NCI-H2029 treated with DMSO at 0.1 percent for 48 hours (cell line): ENCODE measurements at places on chromosomes 3 and 15.

- no peak for DNase-seq
Observed at GRCh38 chr15:92495446-92495845, 101.8 kb downstream of the ST8SIA2 start.

DNA sequence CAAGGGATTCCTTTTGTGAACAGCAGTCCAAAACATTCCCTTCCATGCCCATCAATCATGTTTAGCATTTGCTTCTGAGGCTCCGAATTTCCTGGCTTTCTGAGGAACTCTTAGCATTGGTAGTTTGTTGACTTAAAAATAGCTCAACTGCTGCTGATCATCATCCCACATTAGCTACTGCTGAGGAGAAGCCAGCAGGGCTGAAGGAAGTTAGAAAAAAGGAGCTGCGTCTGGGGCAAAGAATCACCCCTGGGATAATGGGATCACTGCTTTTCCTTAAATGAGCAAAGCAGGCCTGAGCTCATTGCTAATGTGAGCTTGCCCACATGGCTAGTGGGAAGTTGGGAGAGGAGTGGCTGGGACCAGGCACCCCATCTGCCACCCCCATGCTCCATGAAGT lies 39.8 kb downstream of the CYP19A1 start:
- DNase-seq, result no peak

GRCh38 chr3:54899273-54899672 lies 28.6 kb downstream of the LRTM1 start:
- no peak for DNase-seq

- DNase-seq, result no peak
Observed at GRCh38 chr3:63168179-63168578, 109.9 kb upstream of the SYNPR start.

DNA sequence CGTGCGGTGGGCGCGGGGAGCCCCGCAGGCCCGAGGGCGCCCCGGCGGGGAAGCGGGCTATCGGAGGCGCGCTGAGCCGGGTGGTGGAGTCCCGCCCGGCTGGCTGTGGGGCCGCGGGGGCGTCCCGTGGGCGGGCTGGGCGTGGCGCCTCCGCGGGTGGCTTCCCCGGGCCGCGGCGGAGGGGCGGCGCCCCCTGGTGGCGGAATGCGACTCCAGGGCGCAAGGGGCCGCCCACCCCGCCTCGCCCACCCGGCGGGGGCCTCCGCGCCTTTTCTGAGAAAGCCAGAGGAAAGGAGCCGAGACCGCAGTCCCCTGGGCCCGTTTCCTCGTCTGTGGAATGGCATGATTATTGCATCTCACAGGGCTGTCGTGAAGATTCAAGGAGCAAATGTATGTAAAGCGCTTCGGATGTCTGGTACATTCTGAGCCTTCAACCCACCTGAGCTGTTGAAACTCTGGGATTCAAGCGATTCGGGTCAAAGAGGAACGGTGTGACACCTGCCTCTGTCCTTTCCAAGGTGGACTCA lies 31.9 kb upstream of the RAB6B start:
- DNase-seq, result no peak

DNA sequence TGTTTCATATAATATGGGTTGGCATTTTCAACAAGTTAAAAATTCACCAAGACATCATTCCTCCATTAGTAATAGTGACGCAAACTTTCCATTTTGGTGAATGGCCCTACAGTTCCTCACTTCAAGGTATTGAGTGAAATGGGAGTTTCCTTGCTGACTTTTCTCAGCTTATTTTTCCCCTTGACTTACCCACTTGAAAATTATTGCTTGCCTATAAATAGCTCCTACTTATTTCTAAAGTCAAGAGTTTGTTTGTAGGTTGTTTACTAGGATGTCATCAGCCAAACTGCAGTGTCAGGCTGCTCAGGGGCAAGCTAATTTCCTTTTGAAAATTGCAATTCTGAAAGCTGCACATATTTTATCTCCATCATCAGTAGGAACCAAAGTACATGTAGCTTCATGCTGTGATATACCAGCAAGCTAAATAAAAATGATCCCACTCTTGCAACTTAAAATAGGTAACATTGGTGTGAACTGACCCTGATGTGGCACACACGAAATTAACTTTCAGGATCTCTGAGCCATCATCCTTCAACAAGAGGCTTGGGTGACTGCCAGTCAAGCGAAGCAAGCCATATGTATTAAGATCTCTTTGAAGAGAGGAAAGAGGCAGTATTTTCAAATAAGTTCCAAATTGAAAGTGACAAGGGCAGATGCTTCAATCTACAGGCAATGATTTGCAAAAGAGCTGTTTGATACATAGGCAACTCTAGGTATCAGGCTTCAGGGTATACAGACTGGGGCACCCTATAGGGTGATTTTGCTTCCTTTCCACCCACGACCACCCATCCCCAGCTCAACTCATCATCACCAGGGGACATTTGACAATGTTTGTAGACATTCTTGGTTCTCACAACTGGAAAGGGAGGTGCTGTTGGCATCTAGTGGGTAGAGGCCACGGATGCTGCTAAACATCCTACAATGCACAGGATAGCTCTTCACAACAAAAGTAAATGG lies 66.8 kb upstream of the RASGRP1 start:
- no peak for DNase-seq

DNA sequence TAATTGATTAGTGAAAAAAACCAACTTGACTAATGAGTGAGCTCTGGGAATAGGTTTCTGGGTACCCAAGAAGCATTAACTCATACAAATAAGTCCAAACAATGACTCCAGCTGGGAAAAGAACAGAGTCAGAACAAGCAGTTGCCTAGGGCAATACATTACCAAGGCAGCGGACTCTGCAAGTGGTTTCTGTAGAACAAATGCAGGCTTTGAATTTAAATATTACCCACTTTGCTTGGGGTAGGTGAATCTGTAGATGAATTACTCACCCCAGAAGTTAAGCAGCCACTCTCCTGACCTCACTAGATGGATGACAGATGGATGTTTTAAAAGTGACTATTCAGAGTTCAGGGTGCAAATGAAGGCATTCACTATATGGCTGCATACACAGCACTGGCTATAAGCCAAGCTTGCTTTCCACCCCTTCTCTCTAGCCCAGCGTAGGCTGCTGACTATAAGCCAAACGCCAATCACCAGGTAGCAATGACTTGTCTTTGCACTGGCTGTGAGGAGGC lies 73.1 kb upstream of the BHLHE40 start:
- DNase-seq, result no peak

GRCh38 chr3:55664387-55664786 lies 177.3 kb upstream of the WNT5A start:
- no peak for DNase-seq

DNA sequence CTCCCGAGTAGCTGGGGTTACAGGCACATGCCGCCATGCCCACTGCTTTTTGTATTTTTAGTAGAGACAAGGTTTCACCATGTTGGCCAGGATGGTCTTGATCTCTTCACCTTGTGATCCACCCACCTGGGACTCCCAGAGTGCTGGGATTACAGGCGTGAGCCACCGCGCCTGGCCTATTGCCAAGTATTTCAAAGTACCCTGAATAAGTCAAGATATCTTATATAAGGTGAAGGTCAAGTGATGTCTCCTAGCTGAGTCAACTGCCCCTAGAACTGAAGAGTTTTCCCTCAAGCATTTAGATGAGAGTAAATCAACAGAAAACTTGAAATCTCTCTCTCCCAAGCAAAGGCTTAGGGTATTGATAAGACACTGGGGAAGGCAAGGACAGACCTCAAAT lies 63.9 kb downstream of the RPL22L1 start:
- DNase-seq, result no peak

- no peak for DNase-seq
Observed at GRCh38 chr3:21912711-21913110, 161.7 kb upstream of the ZNF385D start.

- DNase-seq, result no peak
Observed at GRCh38 chr3:134896696-134897095, 101.6 kb downstream of the EPHB1 start.
